Gastrocnemius medialis (tissue), 4 donors: ENCODE measurements at places on chromosomes 16 and 17.

GRCh38 chr16:19881783-19882182, 2.9 kb downstream of the GPRC5B start:
- no peak for DNase-seq
- H3K4me3 ChIP-seq: peak overlapping the region; percentile 93
- H3K4me1 ChIP-seq: peaks cover 45% of the 10 kb centered on the region
- no peaks in the 10 kb centered on the region for H3K36me3 ChIP-seq
- peak overlapping the region; percentile 86 for H3K27ac ChIP-seq

- no peak overlapping the region for H3K4me3 ChIP-seq
- H3K27ac ChIP-seq: peak overlapping the region; percentile 63
- peak; percentile 75 for DNase-seq
- H3K36me3 ChIP-seq: no peaks in the 10 kb centered on the region
Measured at GRCh38 chr16:70770626-70771552, 30.1 kb downstream of the VAC14 start.

- H3K4me1 ChIP-seq: no peaks in the 10 kb centered on the region
- no peak for DNase-seq
- no peaks in the 10 kb centered on the region for H3K36me3 ChIP-seq
- no peak overlapping the region for H3K4me3 ChIP-seq
- no peaks in the 10 kb centered on the region for H3K27me3 ChIP-seq
- no peak overlapping the region for H3K27ac ChIP-seq
Measured at GRCh38 chr17:14752011-14752410, 451.1 kb downstream of the HS3ST3B1 start.

- H3K27ac ChIP-seq: no peak overlapping the region
- H3K27me3 ChIP-seq: peaks cover 9% of the 10 kb centered on the region
- H3K4me1 ChIP-seq: peaks cover 19% of the 10 kb centered on the region
- no peaks in the 10 kb centered on the region for H3K36me3 ChIP-seq
- no peak overlapping the region for H3K4me3 ChIP-seq
Measured at GRCh38 chr16:84529607-84530006, 25.1 kb upstream of the MEAK7 start.

DNA sequence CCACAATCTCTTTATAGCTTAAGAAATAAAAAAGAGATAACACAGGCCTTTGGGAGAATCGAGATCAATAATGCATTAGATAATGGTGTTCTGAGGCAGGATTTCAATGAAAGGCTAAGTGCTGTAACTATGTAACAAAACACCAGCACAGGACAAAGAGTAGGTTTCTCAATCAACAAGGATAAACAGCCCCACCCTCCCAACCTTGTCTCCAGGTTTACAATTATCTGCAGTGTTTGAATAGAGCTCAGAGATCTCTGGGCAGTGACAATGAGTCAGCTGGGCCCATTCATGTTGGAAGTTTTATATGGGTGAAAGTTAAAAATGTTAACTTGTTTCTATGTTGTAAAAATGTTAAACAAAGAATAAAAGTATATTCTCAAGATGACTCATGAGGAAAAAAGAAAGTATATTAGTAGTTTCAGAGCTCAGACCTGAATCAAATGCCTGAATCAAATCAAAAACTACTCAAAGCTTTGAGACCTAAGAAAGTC, 17.0 kb upstream of the KRT20 start:
- H3K4me1 ChIP-seq: no peaks in the 10 kb centered on the region
- peaks cover 9% of the 10 kb centered on the region for H3K27me3 ChIP-seq
- H3K27ac ChIP-seq: no peak overlapping the region
- H3K4me3 ChIP-seq: no peak overlapping the region
- no peak for DNase-seq
- no peaks in the 10 kb centered on the region for H3K36me3 ChIP-seq

DNA sequence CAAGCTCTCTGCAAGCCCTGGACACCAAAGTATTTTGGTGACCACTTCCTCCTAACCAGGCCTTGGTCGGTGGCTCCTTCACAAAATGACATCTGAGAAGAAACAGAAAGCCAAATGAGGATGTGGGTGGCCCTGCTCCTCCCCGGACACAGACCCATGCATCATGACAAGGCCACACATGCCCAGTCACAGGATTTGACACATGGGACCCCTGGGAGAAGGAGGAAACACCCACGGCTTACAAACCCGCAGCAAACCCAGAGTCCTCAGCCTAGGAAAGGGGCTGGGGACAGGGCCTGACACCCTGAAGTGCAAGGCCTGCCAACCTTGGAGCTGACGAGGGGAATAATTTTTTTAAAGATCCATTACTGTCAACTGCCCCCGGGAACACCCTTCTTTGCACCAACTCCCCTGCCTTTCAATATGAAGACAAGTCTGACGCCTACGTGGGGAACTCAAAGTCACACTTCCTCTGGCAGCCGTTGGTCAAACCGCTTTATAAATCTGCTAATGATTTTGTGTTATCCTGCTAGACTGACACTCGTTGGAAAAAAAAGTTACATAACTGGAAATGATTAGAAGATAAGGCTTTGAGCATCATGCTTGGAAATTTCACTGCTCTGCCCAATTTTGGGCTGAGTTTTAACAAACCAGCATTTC, 41.3 kb downstream of the GAS7 start:
- no peak overlapping the region for H3K4me3 ChIP-seq
- DNase-seq: peak; percentile 56
- no peaks in the 10 kb centered on the region for H3K4me1 ChIP-seq
- peak overlapping the region; percentile 39 for H3K27ac ChIP-seq

DNA sequence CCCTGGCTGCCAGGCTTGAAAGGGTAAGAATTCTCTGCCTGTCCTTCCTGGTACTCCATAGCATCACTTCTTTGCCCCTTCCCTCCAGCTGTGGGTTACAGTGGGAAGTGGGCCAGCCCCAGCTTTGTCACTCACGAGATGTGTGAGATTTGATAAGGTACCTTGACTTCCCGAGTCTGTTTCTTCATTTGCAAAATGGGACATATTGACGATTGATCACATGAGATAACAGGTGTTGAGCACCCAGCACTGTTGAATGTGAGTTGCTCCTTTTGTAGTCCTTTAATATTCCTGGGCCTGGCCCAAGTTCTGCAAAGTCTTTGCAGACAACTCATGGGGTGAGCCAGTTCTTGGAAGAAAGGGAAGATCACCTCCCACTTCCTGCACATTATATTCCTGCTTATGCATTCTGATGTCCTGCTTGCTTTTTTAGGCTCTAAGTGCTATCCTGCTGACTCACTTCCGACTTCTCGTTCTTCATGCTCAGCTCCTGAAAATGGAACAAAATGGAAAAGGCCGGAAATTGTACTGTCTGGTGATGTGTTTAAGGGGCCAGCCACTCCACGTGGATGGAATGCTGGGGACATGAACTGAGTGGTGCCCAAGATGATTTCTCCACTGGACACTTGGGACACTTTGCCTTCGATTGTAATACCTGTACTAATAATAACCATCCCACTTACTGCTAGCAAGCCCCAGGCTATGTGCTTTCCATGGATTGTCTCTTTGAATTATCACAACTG, 8.3 kb upstream of the NLK start:
- peak overlapping the region; percentile 14 for H3K27ac ChIP-seq
- H3K4me3 ChIP-seq: no peak overlapping the region
- H3K36me3 ChIP-seq: no peaks in the 10 kb centered on the region
- DNase-seq: no peak
- peaks cover 6% of the 10 kb centered on the region for H3K4me1 ChIP-seq

DNA sequence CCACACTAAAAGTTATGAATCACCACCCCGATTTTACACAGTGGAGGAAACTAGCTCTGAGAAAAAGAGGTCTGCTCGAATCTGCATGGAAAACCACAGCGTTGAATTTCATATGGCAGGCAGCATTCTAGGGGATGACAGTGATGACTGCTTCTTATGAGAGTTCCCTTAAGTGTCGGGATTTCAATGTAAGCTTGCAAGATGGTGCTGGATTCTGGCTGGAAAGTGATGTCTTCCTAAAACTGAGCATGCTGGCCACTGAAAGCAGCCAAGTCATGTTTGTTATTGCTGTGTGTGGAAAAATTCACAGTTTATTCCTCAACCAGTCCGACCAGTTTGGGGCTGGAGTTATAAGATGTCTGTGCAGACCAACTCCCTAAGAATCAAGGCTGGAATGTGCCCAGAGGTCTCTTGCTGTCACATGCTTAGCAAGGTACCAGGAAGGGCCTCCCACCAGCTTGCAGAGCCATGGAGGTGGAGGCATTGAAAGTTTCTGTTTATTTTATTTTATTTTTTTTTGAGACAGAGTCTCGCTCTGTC, 37.2 kb upstream of the GAN start:
- no peaks in the 10 kb centered on the region for H3K36me3 ChIP-seq
- no peak overlapping the region for H3K4me3 ChIP-seq
- no peaks in the 10 kb centered on the region for H3K4me1 ChIP-seq
- no peak overlapping the region for H3K27ac ChIP-seq
- no peaks in the 10 kb centered on the region for H3K27me3 ChIP-seq

GRCh38 chr16:56294579-56294978, 103.3 kb downstream of the GNAO1 start:
- no peaks in the 10 kb centered on the region for H3K27me3 ChIP-seq
- no peak overlapping the region for H3K27ac ChIP-seq
- DNase-seq: no peak

DNA sequence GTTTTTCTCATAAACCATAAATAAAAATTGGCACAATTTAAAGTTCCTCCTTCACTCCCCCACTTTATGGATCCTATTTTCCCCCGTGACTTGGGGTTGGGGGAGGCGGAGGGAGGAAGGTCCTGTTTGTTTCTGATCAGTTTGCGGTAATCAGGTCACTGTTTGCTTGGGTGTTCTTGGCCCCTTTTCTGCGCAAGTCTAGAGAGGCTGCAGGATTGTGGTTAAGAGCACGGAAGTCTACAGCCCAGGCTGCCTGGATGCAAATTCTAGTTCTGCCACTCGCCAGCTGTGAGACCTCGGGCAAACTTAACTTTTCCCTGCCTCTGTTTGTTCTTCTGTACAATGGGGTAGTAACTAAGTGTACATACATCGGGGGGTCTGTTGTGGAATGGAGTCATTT, 12.1 kb downstream of the ATP2C2 start:
- DNase-seq: no peak
- no peak overlapping the region for H3K4me3 ChIP-seq
- no peaks in the 10 kb centered on the region for H3K4me1 ChIP-seq
- no peaks in the 10 kb centered on the region for H3K36me3 ChIP-seq

DNA sequence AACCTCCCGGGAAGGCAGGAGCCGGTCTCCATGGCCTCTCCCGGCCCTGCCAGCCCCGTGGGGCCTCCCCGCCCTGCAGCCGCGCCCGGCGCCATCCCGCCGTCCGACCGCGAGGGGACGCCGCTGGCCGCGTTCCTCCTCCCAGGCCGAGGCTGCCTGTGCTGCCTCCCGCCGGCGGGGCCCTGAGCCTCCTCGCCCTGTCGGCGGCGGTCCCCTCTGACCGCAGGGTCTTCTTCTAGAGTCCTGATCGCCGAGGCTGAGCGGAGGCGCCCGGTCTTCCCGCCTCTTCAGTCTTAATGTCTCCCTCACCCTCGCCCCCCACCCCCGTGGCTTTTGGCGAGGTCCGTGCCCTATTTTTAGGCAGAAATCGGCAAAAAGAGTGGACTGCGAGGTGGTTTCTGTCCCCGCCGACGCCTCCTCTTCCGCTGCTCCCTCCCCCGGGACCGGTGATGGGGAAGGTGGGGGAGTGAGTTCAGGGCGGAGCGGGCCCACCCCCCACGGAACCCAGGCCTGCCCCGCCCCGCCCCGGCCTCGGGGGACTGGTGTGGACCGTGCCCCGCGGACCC, 794 bp upstream of the CPNE7 start:
- H3K4me3 ChIP-seq: peak overlapping the region; percentile 26
- no peaks in the 10 kb centered on the region for H3K36me3 ChIP-seq
- H3K27me3 ChIP-seq: peaks cover 52% of the 10 kb centered on the region

- H3K27ac ChIP-seq: peak overlapping the region; percentile 89
- peaks cover 10% of the 10 kb centered on the region for H3K4me1 ChIP-seq
- no peak for DNase-seq
- H3K4me3 ChIP-seq: peak overlapping the region; percentile 75
Measured at GRCh38 chr16:14070555-14070876, 603 bp upstream of the MRTFB start.

- H3K4me1 ChIP-seq: peaks cover 28% of the 10 kb centered on the region
- peak; percentile 90 for DNase-seq
- peak within 1 kb of the TSS; percentile 93 for H3K27ac ChIP-seq
- no peaks in the 10 kb centered on the region for H3K27me3 ChIP-seq
- no peaks in the 10 kb centered on the region for H3K36me3 ChIP-seq
- H3K4me3 ChIP-seq: peak within 1 kb of the TSS; percentile 93
Measured at GRCh38 chr16:30407102-30407803, at the start of gene ZNF771. ZNF771 (plus strand) TSS chr16:30407606; CDS start chr16:30408054, 448 bp downstream.

GRCh38 chr17:43219001-43219400, 7.3 kb downstream of the TMEM106A start:
- no peak for DNase-seq
- peaks cover 39% of the 10 kb centered on the region for H3K36me3 ChIP-seq
- H3K4me3 ChIP-seq: no peak overlapping the region
- no peaks in the 10 kb centered on the region for H3K4me1 ChIP-seq

GRCh38 chr17:5297245-5297644, 15.2 kb downstream of the RABEP1 start:
- H3K36me3 ChIP-seq: no peaks in the 10 kb centered on the region
- peak overlapping the region; percentile 32 for H3K27ac ChIP-seq
- no peak for DNase-seq
- H3K4me3 ChIP-seq: no peak overlapping the region
- no peaks in the 10 kb centered on the region for H3K27me3 ChIP-seq

GRCh38 chr16:11668623-11669379, 546 bp downstream of the SNN start:
- H3K36me3 ChIP-seq: no peaks in the 10 kb centered on the region
- peak overlapping the region; percentile 96 for H3K4me3 ChIP-seq
- H3K27ac ChIP-seq: peak overlapping the region; percentile 98
- no peaks in the 10 kb centered on the region for H3K27me3 ChIP-seq
- peaks cover 44% of the 10 kb centered on the region for H3K4me1 ChIP-seq
- DNase-seq: peak; percentile 42

- no peaks in the 10 kb centered on the region for H3K27me3 ChIP-seq
- no peak for DNase-seq
- H3K27ac ChIP-seq: no peak overlapping the region
Measured at GRCh38 chr16:22353191-22353919, 21.1 kb downstream of the CDR2 start.

GRCh38 chr17:42653179-42654124, 5.6 kb upstream of the TUBG2 start:
- peaks cover 8% of the 10 kb centered on the region for H3K4me1 ChIP-seq
- DNase-seq: no peak
- no peaks in the 10 kb centered on the region for H3K36me3 ChIP-seq
- H3K4me3 ChIP-seq: peak overlapping the region; percentile 36

- H3K4me1 ChIP-seq: no peaks in the 10 kb centered on the region
- H3K36me3 ChIP-seq: peaks cover 96% of the 10 kb centered on the region
- no peaks in the 10 kb centered on the region for H3K27me3 ChIP-seq
- DNase-seq: no peak
Measured at GRCh38 chr17:28688481-28688880, 23.2 kb downstream of the PROCA1 start.

DNA sequence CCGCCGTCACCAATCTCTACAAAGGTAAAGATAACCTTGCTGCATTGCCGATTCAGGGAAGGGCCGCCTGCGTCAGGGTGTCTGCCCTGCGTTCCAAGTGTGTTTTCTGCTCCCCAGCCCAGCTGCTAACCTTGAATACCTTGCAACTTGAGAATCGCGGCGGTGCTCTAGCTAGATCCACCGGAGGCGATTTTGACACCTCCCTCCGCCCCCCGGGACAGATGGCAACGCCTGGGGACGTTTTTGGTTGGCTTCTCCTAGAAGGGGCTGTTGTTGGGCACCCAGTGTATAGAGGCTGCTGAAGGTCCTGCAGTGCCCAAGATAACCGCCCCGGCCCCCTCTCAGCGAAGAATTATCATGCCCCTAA, 1.5 kb downstream of the HAPSTR1 start:
- H3K27me3 ChIP-seq: no peaks in the 10 kb centered on the region
- peaks cover 59% of the 10 kb centered on the region for H3K4me1 ChIP-seq
- no peaks in the 10 kb centered on the region for H3K36me3 ChIP-seq
- peak overlapping the region; percentile 87 for H3K4me3 ChIP-seq

GRCh38 chr16:53142823-53143568, 88.2 kb downstream of the CHD9 start:
- H3K4me1 ChIP-seq: peaks cover 9% of the 10 kb centered on the region
- DNase-seq: no peak
- no peaks in the 10 kb centered on the region for H3K27me3 ChIP-seq
- no peaks in the 10 kb centered on the region for H3K36me3 ChIP-seq
- no peak overlapping the region for H3K4me3 ChIP-seq
- H3K27ac ChIP-seq: no peak overlapping the region
